ENCODE measurements at places on chromosomes 16 and 17. TPM values are rescaled to one million over a fixed set of nuclear protein-coding genes. Genes with fewer than 3 reads are reported as not detected.

- no peak for DNase-seq
Observed at GRCh38 chr17:30341703-30342249, 7.9 kb upstream of the TMIGD1 start.

DNA sequence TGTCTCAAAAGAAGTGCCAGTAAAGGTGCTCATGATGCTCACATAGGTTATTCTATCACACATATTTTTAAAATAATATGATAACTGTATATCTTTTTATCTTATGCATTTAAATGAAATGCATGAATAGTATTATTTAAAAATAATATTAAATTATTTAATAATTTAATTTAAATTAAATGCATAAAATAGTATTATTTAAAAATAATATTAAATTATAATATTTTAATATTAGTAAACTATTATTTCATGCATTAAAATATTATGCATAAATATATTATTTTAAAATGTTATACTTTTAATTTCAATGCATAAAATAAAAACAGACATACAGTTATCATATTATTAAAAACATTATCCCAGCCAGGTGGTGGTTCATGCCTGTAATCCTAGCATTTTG lies 33.4 kb downstream of the TMC7 start:
- DNase-seq = no peak

DNA sequence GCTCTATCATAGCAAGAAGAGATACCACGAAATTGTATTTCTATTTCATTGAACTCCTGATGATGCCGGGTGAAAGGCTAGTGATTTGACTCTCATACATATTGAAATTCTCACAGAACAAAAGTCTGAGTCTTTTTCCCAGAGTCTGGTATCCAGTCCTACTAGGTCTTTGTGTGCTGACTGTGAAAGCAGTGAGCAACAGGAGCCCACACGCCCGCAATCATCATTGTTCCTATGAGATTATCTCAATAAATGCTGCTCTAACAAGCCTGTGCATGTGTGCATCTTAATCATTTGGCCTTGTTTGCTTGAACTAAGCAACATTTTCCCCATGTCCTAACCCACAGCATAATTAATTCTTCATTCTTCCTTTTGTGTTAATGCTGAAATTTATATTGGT lies 1466.0 kb downstream of the CDH11 start:
- DNase-seq = no peak

GRCh38 chr16:23058576-23058975 lies 90.7 kb downstream of the USP31 start:
- DNase-seq = no peak

- DNase-seq = peak; percentile 75
Observed at GRCh38 chr17:75031972-75032719, 14.6 kb downstream of the ATP5PD start.

DNA sequence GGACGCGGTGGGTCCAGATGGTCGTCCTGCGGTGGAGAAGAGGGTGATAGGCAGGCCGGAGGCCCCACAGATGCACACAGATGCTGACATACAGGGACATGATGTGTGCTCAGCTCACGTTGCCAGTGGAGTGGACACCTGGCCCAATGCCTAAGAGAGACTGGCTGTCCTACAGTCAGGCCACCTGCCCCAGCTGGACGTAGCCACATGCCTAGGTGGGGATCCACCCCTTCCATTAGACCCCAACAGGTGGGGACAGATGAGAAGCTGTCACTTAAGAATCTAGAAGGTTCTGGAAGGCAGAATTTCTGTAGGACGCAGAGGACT lies 117.6 kb upstream of the ZNF750 start:
- no peak for DNase-seq

DNA sequence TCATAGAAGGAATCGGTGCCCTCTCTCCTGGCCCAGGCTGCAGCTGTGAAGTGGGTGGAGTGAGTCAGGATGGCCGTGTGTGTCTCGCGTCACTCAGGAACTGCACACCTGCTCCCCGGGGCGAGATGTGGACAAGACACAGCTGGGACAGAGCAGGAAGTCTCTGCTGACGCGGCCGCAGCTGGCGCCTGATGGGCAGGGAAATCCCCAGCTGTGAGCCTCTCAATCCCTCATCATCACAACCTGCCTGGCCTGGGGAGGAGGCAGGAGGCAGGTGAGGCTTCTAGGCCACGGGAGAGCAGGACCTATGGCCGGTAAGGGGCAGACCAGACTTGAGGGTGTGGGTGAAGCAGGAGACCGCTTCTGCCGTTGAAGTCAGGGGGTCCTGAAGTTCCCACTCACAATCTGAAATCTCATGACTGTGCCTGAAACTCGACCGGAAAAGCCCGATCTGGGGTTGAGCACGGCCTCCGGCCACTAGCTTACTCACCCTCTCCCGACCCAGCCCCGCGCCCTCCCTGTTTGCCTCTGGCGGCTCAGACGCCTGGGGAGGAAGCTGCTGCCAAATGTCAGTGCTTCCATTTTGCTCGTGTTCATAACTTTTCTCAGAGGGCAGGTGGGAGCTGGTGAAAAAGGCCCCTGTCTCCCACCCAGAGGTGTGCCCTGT lies 1.1 kb upstream of the TRPV3 start:
- DNase-seq = no peak

- DNase-seq = no peak
Observed at GRCh38 chr16:24541233-24541933, 2.0 kb downstream of the RBBP6 start.

GRCh38 chr16:78742501-78743283 lies 643.2 kb downstream of the WWOX start:
- DNase-seq = no peak

DNA sequence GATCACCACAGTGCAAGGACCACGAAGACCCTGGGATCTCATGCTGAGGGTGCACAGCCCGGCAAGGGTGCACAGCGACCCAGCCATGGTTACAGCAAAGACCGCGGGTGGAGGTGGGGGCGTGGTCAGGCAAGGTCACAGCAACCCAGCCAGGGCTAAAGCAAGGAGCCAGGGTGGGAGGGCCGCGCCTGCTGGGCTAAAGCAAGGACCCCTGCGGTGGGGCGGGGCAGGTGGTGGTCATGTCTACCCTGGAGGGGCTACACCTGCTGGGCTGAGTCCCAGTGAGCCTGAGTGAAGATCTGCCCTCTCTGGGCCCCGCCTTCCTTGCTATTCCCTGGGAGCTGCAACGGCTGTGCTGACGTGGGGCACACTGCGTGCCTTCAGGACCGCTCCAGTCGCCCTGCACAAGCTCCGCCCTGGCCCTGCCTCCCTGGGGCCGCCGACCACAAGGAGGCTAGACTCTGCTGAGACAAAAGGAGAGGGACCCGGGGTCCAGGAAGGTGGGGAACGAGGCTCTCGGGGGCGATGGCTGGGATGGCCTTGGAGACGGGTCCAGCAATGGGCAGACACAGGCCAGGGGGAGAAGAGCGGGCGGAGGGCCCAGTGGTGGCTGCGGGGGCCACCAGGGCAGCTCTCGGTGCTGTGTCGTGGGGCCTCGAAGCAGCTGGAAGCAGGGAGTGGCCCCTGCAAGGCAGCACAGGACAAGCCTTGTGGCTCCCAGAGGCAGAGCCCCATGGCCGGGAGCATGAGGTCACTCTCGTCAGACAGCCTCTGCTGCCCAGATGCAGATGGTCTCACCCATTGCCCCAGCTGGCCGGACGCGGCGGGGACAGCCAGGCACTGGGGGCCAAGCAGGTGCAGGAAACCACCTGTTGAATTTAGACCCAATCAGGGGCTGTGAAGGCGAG lies 52.8 kb downstream of the CBFA2T3 start:
- no peak for DNase-seq

GRCh38 chr16:86077243-86077940 lies 178.4 kb downstream of the IRF8 start:
- DNase-seq = no peak

DNA sequence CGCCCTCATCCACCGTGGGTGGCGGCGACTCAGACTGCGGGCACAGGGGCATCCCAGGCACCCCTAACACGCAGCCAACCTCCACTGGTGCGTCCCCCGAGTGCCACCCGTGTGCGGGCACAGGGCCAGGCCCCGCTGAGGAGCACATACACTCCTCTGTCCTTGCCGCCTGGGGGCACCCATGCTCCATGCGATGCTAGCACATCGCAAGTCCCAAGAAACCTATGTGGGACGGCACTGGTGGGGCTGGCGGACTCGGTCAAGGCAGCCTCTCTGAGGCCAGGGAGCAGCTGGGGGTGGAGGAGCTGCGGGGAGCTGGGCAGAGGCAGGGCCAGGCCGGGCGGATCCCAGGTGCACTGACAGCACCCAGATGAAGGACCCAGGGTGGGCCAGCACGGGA lies 4.0 kb downstream of the ZNF598 start:
- DNase-seq = no peak

Gene NACA2
- total RNA-seq = 0.43 TPM

Gene CMTM1
- total RNA-seq = 4.1 TPM

Gene KRTAP1-1
- total RNA-seq = not detected
